ENCODE measurements at places on chromosomes 1 and 21.

GRCh38 chr21:19535356-19535755 is 1131.8 kb upstream of the TMPRSS15 start:
- no peak for DNase-seq

DNA sequence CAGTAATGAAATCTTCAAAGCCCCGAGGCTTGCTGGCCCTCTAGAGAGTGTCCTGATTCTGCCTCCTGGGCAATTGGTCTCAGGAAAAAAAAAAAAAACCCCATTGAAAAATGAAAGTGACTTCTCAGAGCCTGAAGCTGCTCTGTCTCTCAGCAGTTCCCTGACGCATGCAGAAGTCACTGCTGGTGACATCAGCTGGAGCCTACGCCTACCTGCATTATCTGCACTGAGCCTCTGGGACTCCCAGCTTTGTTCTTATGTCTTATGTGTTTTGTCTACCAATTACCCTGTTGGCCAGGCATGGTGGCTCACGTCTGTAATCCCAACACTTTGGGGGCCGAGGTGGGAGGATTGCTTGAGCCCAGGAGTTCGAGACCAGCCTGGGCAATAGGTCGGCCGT is 10.1 kb upstream of the SLC25A33 start:
- DNase-seq: no peak

- no peak for DNase-seq
Measured at GRCh38 chr1:80059940-80060339, 1053.4 kb upstream of the ADGRL4 start.

DNA sequence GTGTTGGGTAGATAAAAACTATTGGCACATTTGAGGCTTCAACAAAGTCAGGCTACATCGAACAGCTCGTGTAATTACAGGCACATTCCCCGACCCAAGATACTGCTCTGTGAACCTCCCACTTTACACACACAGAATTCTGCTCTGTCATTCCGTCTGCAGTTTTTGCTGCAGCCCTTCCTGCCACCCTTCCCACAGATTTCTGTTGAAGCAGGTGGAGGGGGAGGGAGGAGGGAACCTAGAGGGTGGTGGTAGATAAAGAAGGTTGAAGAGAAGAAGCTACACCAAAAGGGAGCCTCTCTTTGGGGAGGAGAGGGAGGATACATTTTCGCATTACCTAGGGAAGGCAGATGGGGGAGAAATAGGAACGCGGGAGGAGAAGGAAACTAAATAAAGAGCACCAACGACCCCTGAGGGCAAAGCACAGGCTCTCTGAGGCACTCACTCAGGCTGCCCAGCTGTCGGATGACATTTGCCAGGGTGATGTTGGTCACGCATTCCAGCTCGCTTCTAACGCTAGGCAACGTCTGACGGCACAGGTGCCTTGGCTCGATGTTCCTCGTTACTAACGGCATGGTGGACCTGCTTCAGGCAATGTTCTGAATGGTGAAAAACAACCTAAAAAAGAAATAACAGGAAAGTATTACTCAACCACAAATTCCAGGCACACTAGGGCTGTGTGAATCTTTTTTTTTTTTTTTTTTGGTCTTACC is 36.0 kb downstream of the GPR3 start:
- no peak for DNase-seq

DNA sequence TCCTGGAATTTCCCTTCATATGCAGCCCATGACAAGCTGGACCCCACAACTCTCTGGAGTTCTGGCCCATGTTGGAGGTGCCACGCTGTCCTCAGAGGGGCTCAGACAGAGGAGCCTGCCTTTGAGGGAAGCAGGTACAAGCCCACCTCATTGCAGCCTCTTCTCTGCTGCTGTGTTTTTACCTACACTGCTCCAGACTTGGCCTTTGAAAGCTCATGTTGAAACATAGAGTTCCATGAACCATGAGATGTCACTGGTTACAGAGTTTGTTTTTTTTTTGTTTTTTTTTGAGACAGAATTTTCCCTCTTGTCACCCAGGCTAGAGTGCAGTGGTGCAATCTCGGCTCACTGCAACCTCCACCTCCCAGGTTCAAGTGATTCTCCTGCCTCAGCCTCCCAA is 22.1 kb upstream of the ZBTB21 start:
- no peak for DNase-seq

GRCh38 chr1:67644566-67644965 is 40.4 kb upstream of the GADD45A start:
- no peak for DNase-seq

GRCh38 chr1:221316491-221317056 is 425.3 kb downstream of the DUSP10 start:
- no peak for DNase-seq

- DNase-seq: no peak
Measured at GRCh38 chr21:44375761-44376241, 22.4 kb downstream of the TRPM2 start.

DNA sequence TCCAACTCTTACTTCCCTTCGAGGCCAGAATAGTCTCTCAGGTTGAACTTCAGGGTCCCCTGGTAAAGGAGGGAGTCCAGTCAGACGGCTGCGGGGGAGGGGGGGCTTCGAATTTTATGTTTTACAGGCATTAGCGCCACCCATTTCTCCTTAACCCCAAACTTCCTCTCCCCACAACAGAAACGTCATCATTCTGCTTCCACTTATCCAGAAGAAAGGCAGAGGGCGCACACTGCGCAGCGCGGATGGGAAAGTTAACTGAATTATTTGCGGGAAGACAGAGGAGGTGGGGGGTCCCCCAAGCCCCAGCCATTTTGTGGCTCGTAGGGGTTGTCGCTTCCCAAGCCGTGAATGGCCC is 529 bp upstream of the PRMT2 start:
- peak; percentile 80 for DNase-seq

DNA sequence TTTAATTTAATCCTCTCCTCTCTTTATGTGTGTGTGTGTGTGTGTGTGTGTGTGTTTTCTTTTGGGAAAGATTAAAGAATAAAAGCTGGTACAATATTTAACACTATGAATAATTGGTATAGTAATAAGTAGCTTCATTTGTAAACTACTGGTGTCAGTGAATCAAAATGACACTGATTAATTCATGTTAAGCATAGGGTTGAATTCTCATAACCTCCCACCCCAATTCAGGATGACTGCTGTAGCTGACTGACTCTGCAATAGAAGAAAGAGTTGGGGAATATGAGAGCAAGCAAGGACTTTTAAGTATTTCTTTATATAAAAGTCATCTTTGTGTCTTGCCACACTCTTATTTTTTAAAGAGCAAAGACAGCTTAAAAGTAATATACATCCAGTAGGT is 13.1 kb downstream of the SLC30A7 start:
- no peak for DNase-seq

DNA sequence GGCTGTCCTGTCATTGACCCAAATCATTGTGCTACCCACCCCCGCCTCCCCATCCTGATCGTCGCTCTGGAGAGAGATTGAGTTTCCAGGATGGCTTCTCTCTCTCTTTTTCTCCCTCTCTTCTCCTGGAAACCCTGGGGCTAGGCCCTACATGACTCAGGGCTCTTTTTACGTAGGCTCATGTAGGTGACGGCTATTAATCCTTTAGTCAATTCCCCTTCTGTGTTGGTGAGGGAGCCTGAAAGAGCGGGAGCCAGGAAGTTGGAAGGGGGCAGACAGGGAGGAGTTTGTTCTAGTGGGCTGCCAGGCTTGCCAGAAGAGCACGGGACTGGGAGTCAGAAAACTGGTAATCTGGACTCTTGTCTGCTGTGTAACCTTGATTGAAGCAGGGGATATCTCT is 9.7 kb downstream of the ATP2B4 start:
- no peak for DNase-seq

- DNase-seq: no peak
Measured at GRCh38 chr1:245797592-245798348, 643.0 kb downstream of the KIF26B start.

DNA sequence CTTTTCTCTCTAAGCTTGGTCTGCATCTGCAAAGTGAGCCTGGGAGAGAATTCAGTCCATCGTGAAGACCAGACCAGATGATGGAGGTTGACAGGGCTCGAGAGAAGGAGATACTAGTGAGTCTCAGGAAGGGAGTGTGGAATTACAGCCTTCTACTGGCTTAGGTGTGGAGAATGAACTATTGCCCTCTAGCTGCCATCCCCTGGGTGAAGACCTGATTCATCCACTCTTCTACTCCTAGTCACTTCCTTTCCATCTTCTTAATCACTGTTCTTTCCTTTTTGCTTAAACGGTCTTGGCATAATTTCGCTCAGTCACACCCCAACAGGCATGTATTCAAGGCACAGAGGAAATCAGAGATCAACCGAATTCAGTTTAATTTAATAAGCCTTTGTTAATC is 34.0 kb upstream of the HSD17B7 start:
- DNase-seq: no peak

DNA sequence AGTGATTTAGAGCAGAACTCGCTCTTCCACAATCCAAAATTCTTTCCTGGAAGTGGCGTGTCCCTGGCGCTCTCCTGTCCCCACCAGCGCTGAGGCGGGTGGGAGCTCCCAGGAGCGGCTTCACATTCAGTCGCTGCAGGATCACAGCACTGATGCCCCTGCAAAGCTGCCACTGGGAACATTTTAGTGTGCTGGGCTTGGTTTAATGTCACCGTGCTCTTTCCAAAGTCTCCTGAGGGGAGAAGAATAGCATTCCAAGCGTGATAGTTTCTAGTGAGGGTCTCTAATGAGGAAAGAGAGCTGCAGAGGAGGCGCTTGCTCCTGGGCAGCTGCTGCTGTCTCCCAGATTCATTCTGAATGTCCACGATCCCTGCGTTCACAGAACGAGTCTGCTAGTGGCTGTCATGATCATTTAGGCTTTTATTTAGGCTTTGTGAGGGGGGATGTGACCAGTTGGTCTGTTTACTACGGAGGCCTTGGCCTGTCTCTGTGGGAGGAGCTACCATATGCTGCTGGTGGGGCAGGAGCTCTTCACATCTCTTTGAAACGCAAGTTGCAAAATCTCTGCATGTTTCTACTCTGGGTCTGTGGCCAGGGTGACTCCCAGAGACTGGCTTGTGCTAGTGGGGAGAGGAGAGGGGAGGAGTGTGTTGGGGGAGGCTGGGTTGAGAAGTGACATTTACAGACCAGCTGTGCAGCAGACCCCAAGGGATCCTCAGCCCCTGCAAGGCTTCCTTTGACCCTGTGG is 23.4 kb downstream of the OLFML3 start:
- no peak for DNase-seq

DNA sequence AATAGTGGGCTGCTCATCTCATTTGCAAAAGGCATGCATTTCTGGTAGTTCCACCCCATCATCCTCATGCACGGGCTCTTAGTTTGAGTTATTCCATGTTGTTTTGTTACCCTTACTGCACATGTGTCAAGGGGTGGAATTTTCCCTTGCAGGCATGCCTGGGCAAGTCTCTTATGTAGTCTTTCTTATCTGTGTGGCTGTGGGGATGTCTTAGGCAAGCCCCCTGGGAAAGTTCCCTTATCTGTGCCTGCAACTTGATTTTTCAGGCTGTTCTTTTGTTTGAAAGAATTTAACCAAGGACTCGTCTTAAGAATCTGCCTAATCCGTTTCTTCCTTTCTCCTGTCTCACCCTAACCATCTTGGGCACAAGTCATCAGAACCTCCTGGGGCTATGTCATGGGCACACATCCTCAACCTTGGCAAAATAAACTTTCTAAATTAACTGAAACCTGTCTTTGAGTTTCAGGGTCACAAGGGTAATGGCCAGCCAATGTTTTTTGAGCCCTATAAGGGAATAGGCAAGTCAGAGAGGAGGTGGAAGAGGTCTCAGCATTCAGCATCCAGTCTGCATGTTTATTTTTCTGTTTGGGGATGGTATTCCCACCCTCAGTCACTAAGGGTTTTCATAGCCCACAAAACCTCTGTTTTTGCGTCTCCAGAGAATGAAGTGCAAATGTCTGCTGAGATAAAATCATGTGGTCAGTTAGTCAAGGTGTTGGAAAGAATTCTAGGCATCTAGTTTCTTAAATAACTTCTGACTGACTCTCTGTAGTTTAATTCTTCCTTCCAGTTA is 579.7 kb downstream of the PLA2G4A start:
- DNase-seq: no peak

GRCh38 chr1:172815740-172816139 is 156.8 kb downstream of the FASLG start:
- no peak for DNase-seq

DNA sequence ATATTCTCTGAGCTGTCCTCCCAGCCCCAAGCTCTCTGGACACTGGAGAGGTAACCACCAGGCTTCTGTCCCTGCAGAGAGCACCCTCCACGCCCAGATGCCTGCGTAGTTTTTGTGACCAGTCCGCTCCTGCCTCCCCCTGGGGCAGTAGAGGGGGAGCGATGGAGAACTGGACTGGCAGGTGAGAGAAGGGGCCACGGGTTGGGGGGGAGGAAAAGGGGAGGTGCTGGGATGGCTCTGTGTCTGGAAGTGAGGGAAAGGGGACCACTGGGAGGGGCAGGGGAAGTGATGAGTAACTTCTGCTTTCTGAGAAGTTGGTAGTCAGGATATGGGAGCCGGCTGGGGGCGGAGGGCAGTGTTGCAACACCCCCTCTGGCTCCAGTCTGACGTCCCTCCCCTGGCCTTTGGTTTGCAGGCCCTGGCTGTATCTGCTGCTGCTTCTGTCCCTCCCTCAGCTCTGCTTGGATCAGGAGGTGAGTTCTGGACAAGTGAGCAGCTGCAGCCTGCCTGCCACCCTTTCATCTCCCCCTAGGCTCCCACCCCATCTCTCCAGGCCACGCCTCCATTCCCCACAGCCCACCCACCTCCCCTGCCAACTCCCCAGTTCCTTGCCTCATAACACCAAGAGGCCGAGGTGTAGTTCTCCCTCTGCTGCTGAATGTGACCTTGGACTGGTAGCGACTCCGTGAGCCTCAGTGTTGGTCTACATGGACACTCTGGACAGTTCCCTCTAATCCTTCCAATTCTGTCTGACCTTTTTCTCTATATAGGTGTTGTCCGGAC is 3.1 kb downstream of the ADAMTSL4 start:
- no peak for DNase-seq

DNA sequence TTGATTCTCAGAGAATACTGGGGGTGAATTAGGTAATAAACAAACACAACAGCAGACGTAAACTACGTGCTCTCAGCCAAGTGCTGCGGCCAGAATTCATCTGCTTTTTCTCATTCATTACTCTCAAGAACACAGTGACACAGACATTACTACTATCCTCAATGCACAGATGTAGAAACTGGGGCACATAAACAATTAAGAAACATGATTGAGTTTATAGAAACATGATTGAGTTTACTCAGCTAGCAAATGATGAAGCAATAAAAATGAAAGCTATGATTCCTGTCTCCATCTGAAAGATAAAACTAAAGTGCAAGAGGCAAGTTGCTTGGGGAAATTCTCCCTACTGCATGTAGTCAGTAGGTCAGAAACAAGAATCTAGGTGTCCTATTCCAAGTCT is 140.5 kb downstream of the IFI44 start:
- DNase-seq: no peak

- no peak for DNase-seq
Measured at GRCh38 chr1:245056913-245057312, 97.9 kb upstream of the KIF26B start.

DNA sequence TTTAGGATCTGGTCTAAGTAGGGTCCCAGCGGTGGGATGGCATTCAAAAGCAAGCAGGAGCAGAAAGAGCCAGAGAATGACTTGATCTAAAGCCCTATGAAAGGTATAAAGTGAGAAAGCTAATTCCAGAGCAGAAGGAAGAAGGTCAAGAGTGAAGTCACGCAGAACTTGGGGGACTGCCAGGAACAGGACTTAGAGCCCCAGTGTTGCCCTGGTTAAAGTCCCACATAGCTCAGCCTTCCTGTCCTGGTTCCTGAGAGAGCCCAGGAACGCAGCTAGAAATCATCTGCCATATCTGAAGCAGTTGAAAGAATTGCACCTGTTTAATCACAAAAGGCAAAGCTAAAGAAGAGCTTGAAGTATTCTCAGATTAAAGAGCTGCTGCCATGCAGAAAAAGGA is 160.6 kb upstream of the ATP1B1 start:
- DNase-seq: no peak
